Hippocampal formation (tissue), 2 donors: ENCODE measurements at places on chromosomes 11 and 22.

- DNase-seq = no peak
Measured at GRCh38 chr11:12150831-12151382, 40.5 kb downstream of the MICAL2 start.

- no peak for DNase-seq
Measured at GRCh38 chr11:47387944-47388696, 9.8 kb upstream of the SPI1 start.

DNA sequence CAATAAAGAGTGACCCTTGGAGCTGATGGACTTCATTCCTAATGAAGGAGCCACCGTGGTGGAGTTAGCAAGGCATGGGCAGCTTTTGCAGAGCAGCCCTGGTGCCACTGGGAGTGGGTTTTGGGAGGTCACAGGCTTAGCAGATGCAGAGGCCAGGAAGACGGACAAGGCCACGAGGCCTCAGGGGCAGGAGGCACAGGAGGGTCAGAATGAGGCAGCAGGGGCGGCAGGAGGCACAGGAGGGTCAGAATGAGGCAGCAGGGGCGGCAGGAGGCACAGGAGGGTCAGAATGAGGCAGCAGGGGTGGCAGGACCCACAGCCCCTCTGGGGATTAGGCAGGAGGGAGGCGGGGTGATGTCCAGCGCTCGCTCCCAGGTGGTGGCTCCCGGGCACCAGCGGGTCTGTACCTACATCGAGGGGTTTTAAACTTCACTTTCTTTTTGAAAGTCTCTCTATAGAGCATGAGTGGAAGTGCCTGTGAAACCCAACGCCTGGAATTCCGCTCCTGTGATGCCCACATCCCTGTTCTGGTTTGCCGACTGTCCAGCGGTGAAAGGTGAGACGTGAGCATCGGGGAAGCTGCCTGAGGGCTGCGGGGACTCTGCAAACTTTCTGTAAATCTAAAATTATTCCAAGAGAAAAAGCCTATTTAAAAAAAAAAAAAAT lies 521.6 kb downstream of the BRD1 start:
- no peak for DNase-seq

DNA sequence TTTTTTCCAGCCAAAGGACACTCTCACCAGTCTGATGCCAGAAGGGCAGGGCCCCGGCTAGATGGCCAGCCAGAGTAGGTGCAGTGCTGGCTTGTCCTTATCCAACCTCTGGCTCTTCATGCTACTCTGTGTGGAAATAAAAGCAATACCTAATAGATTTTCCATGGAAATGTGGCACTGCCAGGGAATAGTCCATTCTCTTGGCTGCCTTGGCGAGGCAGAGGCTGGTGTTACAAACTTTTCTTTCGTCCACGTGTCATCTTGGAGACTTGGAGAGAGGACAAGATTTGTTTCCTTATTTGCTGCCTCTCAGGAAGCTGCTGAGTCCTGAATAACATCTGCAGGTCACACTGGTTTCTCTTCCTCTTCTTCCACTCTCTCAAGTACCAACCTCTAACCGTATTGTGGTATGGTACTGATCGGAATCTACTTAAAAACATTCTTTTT lies 17.2 kb upstream of the C1QTNF4 start:
- DNase-seq = no peak

- no peak for DNase-seq
Measured at GRCh38 chr11:77823775-77824174, 2.8 kb downstream of the AAMDC start.

GRCh38 chr11:20154381-20154780 lies 5.9 kb downstream of the DBX1 start:
- no peak for DNase-seq

GRCh38 chr11:106271686-106272085 lies 194.2 kb downstream of the AASDHPPT start:
- DNase-seq = no peak

DNA sequence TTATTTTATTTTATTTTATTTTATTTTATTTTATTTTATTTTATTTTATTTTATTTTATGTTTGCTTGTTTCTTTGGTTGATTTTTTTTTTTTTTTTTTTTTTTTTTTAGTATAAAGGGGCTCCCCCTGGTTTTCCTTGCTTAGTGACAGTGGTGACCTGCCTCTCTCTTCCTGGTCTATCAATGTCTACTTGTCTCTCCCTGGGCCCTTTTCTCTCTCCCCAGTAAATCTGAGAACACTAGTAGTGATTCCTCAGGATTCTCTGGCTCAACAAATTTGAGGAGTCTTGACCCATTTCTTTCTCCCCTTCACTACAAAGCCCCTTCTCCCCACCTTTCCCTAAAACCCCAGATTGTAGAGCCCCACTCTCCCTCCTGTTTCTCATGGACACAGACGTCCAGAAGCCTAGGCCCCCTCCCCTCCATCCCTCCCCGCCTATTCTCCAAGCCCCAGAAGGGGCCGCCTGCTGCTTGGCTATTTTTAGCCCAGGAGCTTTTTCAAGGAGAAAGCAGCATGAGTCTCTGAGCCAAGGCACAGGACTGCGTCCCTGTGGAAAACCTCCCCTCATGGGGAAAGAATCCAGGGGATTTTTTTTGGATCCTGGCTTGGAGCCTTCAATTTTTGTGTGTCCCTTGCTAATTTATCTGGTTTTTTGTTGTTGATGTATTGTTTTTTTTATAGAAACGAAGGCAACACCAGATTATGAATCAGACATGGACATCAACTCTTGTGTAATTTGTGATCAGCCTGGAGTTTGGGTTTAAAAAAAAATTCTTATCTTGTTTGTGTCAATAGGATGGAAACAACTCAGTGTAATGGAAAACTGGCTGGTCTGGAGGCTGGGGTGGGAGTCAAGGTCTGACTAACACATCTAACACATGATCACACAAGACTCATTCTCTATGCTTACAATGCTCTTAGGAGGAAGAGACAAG lies 17.5 kb upstream of the ACCSL start:
- no peak for DNase-seq
